ENCODE measurements at places on chromosomes 1 and 21.

- no peak for DNase-seq
Measured at GRCh38 chr1:59116920-59117542, 179.9 kb upstream of the FGGY start.

DNA sequence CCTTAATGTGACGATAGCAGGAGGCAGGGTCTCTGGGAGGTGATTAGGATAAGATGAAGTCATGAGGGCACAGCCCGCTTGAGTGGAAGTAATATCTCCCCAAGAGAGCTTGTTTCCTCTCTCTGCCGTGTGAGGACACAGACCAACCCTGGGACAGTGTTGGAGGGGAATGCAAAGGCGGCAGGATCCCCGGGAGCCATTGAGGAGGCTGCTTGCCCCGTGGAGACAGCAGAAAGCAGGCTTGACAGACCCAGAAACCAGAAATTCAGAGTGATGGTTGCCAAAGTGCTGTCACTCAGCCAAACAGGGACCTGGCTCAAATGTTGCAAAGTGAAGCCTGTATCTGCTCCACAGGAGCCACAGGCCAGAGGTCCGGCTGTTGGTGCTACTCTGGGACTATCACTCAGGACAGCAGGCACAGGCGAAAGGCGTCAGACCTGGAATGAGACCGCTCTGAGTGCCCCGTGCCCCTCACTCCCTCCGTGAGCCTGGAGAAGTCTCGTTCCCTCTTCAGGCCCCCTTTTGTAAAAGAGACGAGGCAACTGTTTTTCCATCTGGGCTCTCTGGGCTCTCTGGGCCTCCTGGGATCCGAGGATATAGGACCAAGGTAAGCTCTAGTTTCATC lies 96.6 kb upstream of the VANGL1 start:
- DNase-seq: no peak

- no peak for DNase-seq
Measured at GRCh38 chr1:247334378-247335133, 2.9 kb upstream of the ZNF496 start.

- peak; percentile 22 for DNase-seq
Measured at GRCh38 chr1:210400043-210400840, 71.5 kb downstream of the HHAT start.

GRCh38 chr21:46061063-46061462 lies 36.8 kb upstream of the COL6A2 start:
- no peak for DNase-seq

GRCh38 chr1:182304627-182305026 lies 87.0 kb downstream of the GLUL start:
- no peak for DNase-seq

- DNase-seq: peak; percentile 33
Measured at GRCh38 chr1:209405183-209405814, 178.2 kb upstream of the CAMK1G start.

DNA sequence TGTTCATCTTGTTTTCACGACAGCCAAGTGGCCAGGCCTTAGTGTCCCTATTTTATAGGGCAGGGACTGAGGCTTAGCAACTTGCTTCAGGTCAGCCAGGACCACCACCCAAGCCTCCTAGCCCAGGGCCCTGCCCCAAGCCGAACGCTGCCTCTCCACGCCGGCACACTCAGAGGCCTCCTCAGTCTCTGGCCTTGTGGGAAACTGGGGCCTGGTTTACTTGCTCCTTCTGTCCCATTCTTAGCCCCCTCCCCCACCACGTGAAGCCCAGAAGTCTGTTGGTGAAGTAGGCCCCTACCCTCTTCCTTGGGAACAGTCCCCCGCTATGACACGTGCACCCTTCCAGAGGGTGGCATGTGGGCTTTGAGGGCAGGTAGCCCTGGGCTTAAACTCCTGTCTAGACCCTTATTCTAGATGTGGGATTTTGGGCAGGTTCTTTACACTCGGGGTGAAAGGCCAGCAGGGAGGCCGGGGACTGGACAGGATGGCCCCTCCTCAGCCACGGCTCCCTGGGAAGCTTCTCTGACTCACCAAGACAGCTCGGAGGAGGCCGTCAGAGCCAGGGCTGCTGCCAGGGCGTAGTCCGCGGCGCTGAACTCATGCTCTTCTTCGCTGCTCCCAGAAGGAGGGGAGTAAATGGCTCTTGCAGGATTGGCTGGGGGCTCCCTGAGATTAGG lies 4.3 kb downstream of the MYOM3 start:
- DNase-seq: no peak

DNA sequence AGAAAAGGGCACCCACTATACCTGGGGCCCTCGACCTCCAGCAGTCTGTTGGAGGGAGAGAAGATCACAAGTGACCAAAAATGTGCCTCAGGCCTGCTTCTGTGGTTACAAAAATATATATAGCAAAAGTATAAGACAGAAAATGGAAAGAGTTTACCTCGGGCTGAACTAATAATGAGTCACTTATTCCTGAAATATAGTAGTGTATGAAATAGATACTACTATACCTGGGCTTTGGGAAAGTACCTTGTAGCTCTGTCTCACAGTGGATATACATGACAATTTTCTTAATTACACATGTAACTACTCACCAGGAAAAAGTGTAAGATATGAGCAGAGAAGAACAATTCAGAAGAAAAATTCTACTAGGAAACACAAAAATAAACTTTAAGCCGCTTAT lies 7.3 kb upstream of the APCS start:
- no peak for DNase-seq

GRCh38 chr1:178485541-178485981 lies 11.2 kb downstream of the CLEC20A start:
- DNase-seq: no peak

GRCh38 chr1:20138961-20139550 lies at the start of gene PLA2G2F:
PLA2G2F (plus strand) TSS chr1:20139323; CDS start chr1:20139428, 105 bp downstream.
- DNase-seq: no peak

DNA sequence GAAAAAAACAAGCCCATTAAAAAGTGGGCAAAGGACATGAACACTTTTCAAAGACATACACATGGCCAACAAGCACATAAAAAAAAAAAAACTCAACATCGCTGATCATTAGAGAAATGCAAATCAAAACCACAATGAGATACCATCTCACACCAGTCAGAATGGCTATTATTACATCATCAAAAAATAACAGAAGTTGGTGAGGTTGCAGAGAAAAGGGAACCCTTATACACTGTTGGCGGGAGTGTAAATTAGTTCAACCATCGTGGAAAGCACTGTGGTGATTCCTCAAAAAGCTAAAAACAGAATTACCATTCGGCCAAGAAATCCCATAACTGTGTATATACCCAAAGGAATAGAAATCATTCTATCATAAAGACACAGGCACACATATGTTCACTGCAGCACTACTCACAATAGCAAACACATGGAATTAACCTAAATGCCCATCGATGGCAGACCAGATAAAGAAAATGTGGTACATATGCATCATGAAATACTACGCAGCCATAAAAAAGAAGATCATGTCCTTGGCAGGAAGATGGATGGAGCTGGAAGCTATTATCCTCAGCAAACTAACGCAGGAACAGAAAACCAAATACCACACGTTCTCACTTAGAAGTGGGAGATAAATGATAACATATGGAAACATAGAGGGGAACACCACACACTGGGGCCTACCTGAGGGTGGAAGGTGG lies 70.1 kb downstream of the INTS7 start:
- no peak for DNase-seq

DNA sequence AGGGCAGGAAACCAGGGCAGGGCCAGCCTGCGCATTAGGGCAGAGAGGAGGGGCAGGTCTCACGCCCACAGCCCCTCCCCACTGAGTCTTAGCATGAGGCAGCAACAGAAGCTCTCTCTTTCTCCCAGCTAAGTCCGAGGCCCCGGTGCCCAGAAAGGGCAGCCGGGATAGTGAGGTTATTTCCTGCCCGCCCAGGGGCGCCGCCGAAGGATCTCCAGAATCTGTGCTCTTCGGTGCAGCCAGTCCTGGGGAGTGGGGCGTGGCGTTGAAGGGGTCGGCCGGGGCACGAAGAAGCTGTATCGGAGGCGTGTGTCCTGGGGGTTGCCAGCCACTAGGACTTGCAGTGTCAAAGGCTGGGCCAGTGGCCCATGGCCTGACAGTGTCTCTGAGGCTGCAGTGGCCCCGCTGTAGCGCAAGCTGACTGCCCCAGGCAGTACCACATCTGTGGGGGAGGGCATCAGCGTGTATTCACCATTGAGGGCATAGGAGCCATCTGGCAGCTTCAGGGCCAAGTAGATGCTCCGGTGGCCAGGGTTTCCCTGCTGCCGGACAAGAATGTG lies 7.8 kb downstream of the ADAMTS4 start:
- DNase-seq: no peak

- DNase-seq: no peak
Measured at GRCh38 chr1:1616045-1616790, 918 bp downstream of the MIB2 start.

GRCh38 chr1:240965581-240966091 lies 353.7 kb upstream of the GREM2 start:
- DNase-seq: no peak

DNA sequence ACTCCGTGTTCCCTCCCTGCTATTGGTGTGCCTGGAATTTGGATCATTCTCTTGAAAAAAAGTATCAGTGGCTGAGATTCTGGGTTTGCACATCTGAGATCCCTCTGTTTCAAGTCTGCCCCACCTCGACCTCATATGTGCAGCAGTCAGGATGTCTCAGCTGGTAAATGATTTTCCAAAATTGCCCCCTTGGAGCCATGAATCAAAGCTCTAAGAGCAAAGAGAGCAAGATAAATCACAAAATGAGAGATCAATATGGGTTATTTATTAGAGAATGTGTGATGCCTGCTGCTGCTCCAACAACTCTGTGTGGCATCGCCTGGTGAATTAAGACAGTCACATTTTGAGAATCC lies 8.5 kb downstream of the CRP start:
- DNase-seq: no peak

GRCh38 chr1:1906185-1907097 lies 8.6 kb upstream of the CALML6 start:
- DNase-seq: no peak

- no peak for DNase-seq
Measured at GRCh38 chr1:156842618-156843300, 16.2 kb downstream of the INSRR start.

DNA sequence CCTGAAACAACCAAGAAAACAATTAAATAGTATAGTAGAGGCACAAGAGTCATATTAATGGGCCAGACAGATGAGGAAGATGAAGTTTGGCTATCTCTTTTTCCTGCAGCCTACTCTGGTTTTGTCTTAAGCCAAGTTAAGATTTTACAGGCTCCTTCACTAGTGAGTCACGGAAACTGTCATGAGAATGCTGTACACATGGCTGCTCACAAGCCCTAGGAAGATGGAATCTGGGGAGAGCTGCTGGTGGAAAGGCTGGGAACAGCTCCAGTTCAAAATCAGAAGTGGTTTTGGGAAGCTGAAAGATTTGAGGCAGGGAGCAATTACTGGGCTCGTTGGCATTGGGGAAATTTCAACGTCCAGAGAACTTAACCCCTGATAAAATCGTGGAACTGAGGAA lies 46.4 kb upstream of the S1PR1 start:
- DNase-seq: no peak

Data from hematopoietic multipotent progenitor cell (in vitro differentiated cells).